ENCODE measurements at places on chromosomes 13 and 19. TPM values are rescaled to one million over a fixed set of nuclear protein-coding genes. Genes with fewer than 3 reads are reported as not detected.

GRCh38 chr19:12695514-12695913 lies 917 bp downstream of the FBXW9 start:
- no peak for DNase-seq

OR10H1 gene
- total RNA-seq: not detected

DNA sequence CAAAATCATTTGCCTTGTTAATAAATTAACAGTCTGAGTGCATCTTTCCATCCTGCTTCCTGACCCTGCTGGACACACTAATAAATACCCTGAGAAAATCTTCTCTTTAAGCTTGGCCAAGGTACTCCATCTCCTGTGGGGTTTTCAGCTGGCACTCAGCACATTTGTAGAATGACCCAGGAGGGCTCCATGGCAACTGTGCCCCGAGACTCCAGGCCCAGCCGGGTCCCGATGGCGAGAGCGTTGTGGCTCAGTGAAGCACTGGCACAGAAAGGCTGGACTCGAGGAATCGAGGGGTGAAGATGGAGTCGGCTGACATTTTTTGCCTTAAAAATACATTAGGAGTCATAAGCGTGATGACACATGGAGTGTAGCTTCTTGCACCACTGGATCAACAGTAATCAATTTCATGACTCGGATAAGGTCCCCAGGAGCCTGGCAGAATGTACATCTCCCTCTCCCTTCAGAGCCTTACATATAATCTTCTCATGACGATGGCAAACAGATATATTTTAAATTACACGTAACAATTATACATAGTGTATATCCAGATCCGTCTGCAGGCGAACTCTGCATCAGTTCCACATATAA lies 85.4 kb downstream of the SLC7A1 start:
- DNase-seq: no peak

GRCh38 chr13:24271601-24272451 lies 37.6 kb upstream of the C1QTNF9 start:
- peak; percentile 65 for DNase-seq

DNA sequence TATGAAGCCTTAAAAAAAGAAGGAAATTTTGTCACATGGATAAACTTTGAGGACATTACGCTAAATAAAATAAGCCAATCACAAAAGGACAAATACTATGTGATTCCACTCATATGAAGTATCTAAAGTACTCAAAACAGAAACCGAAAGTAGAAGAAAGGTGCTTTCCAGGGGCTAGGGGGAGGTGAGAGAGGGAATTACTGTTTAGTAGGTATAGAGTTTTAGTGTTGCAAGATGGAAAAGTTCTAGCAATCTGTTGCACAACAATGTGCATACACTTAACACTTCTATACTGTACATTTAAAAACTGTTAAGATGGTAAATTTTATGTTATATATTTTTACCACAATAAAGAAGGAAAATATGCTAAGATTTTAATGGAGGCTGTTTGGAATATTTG lies 83.0 kb downstream of the POLR1D start:
- DNase-seq: no peak

DNA sequence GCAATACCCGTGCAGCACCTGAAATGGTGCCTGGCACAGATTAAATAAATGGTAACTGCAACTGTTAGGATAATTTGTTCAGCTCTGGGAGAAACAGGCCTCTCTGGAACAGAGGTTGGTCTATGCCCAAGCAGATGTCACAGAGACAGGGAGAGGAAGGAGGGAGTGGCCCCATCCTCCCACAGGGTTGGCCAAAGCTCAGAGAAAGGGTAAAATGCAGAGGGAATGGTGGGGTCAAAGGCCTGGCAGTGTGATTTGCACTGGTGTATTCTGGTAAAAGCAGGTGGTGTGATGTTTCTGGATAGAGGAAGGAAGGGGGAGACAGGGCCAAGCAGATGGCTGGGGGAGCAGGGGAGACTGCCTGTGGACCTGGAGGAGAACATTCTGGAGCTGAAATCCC lies 9.4 kb downstream of the ZSCAN22 start:
- DNase-seq: no peak

DNA sequence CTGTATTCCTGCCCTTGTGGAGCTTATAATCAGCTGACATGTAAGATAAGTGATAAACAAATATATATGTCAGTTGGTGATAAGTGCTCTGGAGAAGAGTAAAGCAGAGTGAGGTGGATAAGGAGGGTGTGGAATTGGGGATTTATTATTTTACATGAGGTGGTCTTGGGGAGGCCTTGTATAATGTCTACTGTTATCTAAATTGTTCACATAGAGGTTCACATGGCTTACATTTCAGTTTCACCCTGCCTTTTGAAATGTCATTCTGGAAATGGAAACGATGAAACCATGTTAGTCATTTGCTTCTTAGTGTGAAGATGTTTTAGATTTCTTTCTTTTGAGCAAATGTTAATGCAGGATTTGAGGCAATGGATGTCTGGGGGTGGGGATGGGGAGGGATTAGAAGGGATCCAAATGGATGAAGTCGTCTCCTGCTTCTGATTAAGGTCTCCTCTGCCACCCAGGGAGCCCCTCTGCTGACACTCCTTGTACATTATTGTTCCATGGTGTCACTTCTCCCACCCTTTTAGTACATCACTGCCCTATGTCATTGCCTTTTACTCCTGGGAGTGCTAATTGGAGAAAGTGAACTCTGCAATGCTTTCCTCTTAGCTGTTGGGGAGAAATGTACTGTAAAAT lies 14.0 kb downstream of the B3GLCT start:
- DNase-seq: no peak

CGB8 gene
- total RNA-seq: not detected

DNA sequence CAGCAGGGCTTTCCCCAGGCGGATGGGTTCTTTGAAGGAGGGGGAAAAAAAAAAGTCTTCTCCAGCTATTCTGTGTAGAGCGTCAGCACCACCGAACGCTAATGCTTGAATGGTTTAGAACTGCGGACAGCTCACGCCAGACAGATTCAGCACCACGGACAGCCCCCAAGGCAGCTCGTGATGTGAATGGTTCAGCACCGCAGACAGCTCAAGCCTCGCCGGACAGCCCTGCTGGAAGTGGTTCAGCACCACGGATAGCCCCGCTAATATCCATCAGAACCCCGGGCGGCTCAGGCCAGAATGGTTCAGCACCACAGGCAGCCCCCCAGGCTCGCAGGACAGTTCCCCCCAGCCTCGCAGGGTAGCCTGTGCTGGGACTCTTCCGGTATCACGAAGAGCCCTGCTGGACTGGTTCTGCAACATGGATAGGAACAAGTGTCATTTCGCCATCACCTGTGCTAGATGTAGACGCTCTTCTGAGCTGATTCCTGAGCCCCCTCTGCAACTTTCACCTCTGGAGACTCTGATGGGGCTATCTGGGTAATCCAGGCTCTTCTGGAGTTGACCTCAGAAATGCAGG lies 4.9 kb upstream of the SMIM17 start:
- DNase-seq: peak; percentile 80

DNA sequence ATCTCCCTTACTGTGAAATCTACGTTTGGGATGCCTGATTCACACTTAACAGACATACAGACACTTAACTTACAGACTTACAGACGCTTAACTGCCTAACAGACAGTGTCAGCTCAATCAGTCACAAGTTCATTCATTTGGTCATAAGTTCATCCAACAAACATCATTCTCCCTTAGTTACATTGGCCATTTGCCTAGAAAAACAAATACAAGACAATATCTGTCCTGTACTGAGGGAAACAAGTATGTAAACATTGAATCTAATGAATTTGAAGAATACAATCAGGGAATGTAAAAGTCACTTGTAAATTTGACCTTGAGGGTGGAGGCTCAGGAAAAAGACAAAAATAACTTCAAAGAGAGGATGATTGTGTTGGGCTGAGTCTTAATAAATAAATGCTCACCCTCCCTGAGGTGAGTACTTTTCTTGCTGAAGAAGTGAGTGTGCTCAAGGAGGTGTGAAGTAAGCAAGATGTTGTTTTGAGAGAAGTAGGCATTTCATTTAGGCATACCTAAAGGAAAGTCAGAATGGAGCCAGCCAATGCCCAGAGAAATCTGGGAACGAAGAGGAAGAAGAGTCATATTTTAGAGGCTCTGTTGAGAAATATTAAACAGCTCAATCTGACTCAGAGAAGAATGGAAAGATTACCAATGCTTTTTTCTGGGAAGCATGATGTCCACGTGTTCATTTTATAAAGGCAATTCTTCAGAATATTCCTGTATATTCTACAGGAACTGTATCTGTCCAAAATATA lies 958.4 kb upstream of the SLC10A2 start:
- DNase-seq: no peak

DNA sequence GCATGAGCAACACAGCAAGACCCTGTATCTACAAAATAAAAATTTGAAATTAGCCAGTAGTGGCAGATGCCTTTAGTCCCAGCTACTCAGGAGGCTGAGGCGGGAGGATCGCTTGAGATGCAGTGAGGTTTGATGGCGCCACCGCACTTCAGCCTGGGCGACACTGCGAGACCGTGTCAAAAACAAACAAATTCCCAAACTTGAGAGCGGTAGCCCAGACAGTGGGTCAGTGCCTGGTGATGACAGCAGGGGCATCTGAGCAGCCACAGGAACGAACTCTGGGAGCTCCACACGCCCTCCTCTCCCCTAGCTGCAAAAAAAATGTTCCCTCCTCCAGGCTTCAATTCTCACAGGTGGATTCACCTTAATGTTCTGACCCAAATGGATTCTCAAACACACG lies 14.1 kb downstream of the ZNF490 start:
- no peak for DNase-seq

GRCh38 chr19:1230783-1231489 lies 6.9 kb downstream of the CBARP start:
- DNase-seq: no peak

DNA sequence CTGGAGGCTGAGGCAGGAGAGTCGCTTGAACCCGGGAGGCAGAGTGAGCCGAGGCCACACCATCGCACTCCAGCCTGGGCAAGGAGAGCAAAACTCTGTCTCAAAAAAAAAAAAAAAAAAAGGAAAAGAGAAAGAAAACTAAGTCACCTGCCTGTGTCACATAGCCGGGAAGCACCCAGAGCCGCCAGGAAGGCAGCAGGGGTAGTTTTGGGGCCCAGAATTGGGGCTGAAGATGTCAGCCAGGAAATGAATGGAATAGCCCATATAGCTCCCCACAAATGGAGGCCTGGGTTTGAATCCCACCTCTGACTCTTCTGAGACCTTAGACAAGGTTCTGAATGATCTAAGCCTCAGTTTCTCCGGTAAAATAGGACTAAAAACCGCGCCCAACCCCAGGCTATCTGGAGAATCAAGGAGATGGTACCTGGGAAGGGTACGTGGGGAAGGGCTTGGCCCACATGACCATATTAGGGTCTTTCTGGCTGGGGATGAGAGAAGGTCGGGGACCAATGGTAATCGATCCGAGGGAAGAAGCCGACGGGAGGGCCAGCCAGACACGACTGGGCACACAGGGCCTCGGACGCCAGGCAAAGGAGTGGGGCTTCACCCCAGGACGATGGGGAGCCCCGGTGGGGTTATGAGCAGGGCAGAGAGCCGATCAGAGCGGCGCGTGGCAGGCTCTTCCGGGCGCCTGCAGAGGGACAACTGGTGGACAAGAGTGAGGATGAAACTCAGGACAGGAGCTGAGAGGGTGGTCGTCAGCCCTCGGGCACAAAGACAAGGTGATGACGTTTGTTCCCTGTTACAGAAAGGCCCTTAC lies 14.4 kb downstream of the CCDC124 start:
- DNase-seq: no peak

DNA sequence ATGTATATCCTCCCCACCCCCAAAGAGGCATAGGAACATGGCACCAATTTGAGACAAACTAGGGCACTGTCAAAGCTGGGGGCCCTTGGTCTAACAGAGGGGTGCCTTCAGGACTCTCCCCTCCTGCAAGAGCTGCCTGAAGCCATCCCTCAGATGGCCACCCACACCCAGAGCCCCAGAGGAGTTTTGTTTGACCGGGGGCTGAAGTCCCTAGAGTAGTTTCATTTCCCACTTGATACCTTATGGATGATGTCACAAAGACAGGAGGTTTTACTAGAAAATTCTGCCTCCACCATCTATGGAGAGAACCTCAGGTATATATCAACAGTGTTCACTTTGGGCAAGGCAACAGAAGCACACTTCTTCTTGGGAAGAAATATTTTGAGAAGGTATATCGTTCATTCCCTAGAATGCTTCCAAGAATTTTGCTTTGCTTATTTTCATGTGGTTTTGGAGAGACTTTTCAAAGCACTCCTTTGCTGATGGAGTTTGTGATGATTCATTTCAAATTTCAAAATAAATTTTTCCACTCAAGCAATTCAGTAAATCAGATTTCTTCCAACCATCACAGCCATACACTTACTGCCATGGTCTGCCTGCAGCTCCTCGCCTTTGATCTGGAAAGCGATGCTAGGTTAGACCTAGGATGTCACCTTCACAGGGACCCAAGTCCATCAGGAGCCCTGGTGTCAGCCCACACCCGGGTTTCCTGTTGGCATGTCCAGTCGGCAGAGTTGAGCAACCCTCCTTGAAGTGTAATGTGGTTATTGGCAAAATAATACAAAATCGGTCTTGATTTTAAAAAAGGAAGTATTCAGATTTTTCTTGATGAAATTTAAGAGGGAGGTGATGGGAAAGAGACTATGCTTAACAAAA lies 207.0 kb downstream of the SHISA2 start:
- no peak for DNase-seq

ZNF552 gene
- 10.8 TPM for total RNA-seq

GRCh38 chr13:26562512-26562890 lies 5.0 kb downstream of the WASF3 start:
- no peak for DNase-seq
